ENCODE measurements at places on chromosomes 6 and 20.

GRCh38 chr6:19463925-19464324, 373.2 kb upstream of the ID4 start:
- no peak for DNase-seq

GRCh38 chr6:4943716-4944115, 60.1 kb downstream of the RPP40 start:
- DNase-seq = no peak

DNA sequence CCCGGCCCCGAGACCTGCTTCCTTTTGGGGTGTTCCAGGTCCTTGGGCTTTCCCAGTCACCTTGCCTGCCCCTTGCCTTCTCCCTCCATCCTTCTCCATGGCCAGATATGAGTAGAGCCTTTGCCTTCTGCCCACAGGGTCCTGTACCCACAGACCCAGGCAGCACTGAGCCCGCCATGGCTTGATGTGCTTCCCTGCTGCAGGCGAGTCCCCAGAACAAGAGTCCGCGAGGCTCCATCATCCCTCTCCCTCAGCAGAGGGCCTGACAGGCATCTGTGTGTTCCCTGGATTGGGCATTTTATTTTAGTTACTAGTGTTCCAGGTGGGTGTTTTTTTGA, 21.9 kb downstream of the PYGB start:
- no peak for DNase-seq

DNA sequence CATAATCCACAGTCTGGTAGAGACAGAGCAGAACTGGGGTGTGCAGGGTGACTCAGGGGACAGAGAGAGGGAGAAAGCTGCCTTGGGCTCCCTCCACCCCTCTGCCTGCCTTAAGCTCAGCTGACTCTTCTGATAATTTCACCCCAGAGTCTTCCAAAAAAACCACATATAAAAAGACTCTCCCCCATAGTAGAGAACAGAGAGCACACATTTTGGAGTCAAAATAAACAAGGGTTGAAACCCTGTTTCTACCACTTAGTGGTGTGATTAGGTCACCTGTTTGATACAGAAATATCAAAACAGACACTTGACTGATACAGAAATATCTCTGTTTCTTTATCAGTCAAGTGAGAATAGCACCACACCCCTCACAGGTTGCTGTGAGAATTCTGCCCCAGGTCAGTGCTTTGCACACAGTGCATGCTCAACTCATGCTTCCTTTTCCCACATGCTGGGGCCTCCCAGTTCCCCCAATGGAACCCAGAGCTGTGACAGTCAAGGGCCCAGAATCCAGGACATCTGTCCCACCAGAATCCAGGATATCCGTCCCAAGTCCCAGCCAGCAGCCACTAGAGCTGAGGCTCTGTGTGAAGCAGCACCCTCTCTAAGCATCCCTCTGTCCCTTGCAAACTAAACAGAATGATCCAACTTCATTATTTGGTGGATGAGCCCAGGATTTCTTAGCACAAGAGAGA, 1.2 kb downstream of the TREML2 start:
- no peak for DNase-seq

GRCh38 chr6:143941852-143942627, 66.0 kb downstream of the PLAGL1 start:
- peak; percentile 83 for DNase-seq

- no peak for DNase-seq
Measured at GRCh38 chr6:85408039-85408438, 41.8 kb upstream of the NT5E start.

DNA sequence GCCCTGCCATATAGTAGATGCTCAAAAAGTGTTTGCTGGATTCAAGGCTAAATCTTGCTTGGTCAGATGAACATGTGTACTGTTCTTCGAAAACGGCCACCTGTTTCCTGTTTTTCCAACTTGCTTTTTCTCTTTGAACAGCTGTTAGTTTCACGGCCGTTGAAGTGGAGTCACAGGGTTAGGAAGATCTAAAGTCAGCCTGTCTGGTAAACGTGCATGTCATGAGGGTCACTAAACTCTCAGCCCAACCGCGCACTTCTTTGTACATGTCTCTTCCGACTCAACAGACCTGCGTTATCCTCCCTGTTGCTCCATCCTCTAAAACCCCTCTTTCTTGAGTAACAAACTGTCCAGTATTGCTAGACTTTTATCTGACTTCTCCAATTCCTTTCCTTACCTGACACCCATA, 93.2 kb upstream of the MAN1A1 start:
- DNase-seq = peak; percentile 55

DNA sequence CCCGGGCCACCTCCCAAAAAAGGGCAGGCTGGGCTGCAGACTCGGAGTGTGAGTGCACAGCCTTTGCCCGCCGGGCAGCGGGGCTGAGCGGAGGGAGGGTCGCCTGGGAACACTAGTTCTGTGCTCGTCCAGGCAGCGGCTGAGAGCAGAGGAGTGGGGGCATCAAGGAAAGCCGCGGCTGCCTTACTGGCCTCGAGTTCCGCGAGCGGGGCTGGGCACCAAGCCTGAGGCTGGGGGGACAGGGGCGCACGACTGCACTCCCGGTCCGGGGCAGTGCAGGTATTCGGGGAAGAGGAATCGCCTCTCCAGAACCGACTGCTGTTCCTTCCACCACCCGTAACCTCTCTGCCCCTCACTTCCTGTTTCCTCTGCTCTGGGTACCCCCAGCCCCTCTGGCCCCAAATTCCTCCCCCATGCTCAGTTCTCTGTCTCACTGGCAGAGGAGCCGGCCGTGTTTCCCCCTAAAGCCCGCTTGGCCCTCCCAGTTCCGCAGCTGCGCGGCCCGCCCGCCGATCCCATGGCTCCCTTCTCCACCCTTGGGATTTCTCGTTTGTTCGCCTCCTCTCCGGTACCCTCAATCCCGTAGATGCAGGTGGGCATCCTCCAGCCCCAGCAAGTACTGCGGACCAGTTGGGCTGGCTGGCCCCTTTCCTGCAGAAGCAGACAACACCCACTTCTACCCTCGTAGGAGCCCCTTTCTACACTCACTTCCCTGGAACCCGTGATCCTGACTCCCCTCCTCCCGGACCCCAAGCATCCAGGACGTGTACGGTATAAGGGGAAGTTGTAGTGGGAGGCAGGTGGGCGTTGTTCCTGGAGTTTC, 5.1 kb downstream of the RING1 start:
- DNase-seq = peak; percentile 86

GRCh38 chr6:7238900-7239589, 74.0 kb downstream of the SSR1 start:
- peak; percentile 94 for DNase-seq

DNA sequence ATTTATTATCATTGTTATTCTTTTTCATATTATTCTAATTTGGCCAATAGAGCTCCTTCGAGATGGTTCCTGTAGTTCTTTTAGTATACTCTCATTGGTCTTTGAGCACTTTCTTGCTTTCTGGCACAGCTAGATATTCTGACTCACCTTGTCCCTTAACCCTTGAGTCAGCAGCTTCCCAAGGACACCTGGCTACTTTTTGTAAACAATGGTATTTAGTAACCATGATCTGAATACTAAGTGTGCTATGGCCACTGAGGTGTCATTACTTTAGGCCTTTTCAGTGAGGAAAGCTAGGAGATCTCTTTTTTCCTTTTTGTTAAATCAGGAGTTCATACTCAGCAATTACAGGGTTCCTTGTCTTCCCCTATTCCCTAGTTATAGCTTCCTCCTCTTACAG, 126.5 kb upstream of the CITED2 start:
- DNase-seq = no peak

DNA sequence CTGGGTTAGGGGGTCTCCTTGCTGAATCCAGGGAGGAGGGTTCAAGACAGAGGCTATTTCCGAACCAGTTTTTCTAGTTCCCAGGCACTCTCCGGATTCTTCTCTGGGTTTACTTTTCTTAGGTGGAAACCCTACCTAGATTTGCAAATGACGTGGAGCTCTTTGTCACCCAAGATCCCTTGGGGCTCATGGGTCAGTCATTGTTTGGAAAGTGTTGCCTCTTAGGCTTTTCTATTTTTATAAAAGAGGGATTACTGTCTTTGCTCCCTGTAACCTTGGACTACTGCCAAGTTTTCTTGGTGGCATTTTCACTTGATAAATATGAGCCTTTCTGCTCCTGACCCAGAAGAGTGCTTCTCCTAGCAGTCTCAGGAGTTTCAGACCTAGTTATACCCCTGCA, 33.6 kb downstream of the FAM209B start:
- no peak for DNase-seq

GRCh38 chr6:137224799-137225198, 5.6 kb upstream of the IFNGR1 start:
- no peak for DNase-seq

DNA sequence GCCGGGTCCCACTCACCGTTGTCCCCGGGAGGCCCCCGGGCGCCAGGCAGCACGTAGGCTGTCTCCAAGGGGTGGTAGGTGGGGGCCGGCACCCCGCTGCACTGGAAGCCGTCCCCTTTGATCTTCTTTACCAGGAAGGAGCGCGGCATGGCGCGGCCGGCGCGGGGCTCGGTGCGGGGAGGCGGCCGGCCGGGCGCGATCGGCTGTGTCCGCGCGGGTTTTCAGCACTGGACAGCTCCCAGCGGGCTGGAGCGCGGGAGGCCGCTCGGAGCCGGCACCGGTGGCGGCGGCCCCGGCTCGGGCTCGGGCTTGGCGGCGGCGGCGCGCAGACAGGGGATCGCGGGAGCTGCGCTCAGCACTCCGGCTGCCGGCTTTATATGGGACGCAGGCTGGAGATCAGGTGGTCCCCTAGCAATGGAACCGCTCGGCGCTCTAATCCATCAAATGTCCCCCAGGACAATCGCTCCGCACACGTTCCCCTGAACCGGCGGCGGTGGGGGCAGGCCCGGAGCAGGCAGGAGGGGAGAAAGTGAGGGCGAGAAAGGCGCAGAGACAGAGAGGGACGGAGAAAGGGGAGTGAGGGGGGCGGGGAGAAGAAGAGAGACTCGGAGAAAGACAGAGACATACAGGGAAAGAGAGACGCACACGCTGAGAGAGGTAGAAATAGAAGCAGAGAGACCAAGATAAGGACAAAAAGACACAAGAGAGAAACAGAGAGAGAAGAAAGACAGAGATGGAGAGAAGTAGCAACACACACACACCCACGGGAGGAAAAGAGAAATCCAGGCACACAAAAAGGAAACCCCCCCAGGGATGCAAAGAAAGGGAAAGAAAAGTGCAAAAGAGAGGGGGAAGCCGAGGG, at the start of gene SCRT2:
SCRT2 (minus strand) TSS at position 350 of the 862 bp plus-strand sequence; CDS start at position 149, 201 bp downstream.
- DNase-seq = peak; percentile 95

DNA sequence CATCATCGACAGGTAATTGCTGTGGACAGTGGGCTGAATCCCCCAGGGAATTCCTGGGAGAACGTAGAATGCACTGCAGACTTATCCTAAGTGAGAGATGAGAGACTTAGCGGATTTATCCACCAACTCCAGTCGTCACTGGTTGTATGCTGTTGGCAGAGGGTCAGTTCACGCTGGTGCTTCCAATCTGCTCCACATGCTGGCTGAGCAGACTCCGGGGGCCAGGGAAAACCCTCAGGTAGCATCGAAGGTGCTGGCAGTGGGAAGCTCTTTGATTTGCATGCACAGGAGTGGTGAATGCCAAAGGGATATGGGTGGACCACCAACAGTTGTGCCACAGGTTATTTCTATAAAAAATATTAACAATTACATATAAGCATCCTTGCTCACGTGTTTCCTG, 20.2 kb downstream of the TTLL9 start:
- DNase-seq = no peak

GRCh38 chr20:56816349-56816748, 187.2 kb downstream of the TFAP2C start:
- no peak for DNase-seq

- peak; percentile 18 for DNase-seq
Measured at GRCh38 chr6:41759905-41760579, 12.8 kb upstream of the PGC start.

GRCh38 chr6:25692472-25692871, 40.5 kb downstream of the SCGN start:
- DNase-seq = no peak

GRCh38 chr20:36235892-36236785, at the start of gene AAR2:
TSS of gene AAR2 (plus strand) at chr20:36236478. CDS start at chr20:36239869, 3,391 bp downstream.
- DNase-seq = peak; percentile 92

GRCh38 chr6:39367700-39368099, 45.2 kb upstream of the KCNK16 start:
- DNase-seq = no peak

- DNase-seq = peak; percentile 50
Measured at GRCh38 chr6:81262656-81263055, 489.8 kb downstream of the TENT5A start.

- DNase-seq = peak; percentile 85
Measured at GRCh38 chr20:50226093-50226974, 35.7 kb downstream of the CEBPB start.

DNA sequence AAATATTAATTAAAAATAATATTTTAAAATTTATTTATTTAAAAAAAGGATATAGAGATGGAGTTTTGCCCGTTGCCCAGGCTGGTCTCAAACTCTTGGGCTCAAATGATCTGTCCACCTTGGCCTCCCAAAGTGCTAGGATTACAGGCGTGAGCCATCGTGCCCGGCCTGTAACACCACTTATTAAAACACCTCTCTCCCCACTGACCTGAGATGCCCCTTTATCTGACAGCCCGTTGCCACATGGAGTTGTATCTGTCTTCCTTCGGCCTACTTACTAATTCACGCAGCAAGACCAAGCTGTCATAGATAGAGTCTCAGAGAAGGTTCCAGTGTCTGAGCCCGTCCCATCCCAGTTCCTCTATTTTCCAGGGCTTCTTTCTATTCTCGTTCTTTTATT, 30.7 kb downstream of the KIF25 start:
- no peak for DNase-seq

DNA sequence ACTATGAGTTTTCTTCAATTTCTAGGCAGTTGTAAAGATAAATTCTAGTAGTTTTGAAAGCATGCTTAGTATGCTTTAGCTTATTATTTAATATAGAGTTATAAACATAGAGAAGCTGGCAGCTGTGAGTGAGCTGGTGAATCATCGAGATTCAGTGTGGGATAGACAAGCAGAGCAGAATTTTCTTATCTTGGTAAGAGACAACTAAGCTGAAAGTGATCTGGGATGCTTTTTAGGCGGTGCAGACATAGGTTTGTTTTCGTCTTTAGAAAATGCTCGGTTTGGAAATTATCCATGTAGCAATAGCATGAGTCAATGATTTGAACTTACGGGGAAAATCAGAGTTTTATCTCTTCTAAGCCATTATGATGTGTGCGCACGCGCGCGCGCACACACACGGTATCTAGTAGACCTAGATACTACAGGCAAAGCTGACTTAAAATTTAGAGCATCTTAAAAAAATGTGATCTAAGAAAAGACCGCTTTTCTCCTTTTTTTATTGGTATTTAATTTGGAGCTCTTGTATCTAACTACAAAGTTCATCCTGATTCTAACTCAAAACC, 128.3 kb upstream of the MAP3K7 start:
- no peak for DNase-seq

GRCh38 chr6:91142154-91142553, 555.3 kb upstream of the MAP3K7 start:
- DNase-seq = no peak

- DNase-seq = no peak
Measured at GRCh38 chr6:125714441-125715090, 34.9 kb upstream of the HEY2 start.

GRCh38 chr20:51759769-51760510, 8.2 kb downstream of the ATP9A start:
- no peak for DNase-seq

GRCh38 chr6:86502497-86502896, 434.8 kb upstream of the HTR1E start:
- no peak for DNase-seq

- peak; percentile 45 for DNase-seq
Measured at GRCh38 chr20:13009682-13010406, 1.1 kb downstream of the SPTLC3 start.

GRCh38 chr20:17503301-17504065, 27.7 kb downstream of the BFSP1 start:
- no peak for DNase-seq

- no peak for DNase-seq
Measured at GRCh38 chr6:134979142-134979541, 29.2 kb upstream of the ALDH8A1 start.
